Endodermal cell (in vitro differentiated cells): ENCODE measurements at places on chromosomes 16 and 17. TPM values are rescaled to one million over a fixed set of nuclear protein-coding genes. Genes with fewer than 3 reads are reported as not detected.
A peak's percentile ranks its signal among the peaks of the same experiment; 100 is the strongest.

Gene OTOA
- total RNA-seq = 0.09 to 0.15 TPM in 2 of 3 replicates, not detected in the other

Gene SEZ6L2
- total RNA-seq = 48.7 to 52.1 TPM (median 51.8 TPM) in 3 replicates

GRCh38 chr17:46012506-46013079 is 13.5 kb downstream of the STH start:
- DNase-seq = no peak

DNA sequence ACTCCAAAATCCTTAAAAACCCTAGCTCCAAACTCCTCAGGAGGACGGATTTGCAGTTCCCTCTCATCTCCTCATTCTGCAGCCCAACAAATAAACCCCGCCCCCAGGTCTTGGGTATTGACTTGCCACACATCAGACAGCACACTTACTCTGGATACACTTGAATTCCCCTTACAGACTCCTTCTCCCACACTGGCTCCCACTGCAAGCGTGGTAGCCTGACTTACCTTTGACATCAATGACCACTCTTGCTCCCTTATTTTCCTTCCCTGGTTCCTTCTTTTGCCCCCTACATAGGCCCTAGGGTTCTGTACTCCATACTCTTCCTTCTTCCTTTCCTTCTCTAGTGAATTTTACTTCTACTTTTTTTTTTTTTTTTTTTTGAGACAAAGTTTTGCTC is 7.5 kb downstream of the RFFL start:
- DNase-seq = peak; percentile 74

GRCh38 chr17:62572488-62572887 is 55.0 kb upstream of the MRC2 start:
- no peak for DNase-seq

GRCh38 chr16:87412371-87412995 is 20.3 kb downstream of the MAP1LC3B start:
- DNase-seq = peak; percentile 13

DNA sequence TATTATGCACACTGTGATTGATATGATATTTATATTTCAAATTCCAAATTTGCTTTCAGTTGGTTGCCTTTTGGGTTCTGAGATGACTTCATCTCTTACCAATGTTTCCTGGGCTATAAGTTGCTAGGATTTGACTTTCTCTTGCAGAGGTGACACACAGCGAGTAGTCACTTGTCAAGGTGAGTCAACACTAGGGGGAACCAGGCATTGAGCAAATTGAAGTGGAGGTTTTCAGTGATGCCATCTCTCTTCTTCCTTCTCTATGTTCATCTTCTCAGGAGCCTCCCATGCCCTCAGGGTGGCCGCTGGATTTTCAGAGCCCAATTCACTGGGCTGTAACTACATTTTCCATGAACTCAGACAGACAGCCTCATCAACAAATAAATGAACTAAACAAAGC is 6.0 kb upstream of the CPD start:
- DNase-seq = no peak

GRCh38 chr16:66714062-66714461 is 17.5 kb upstream of the CMTM4 start:
- no peak for DNase-seq

DNA sequence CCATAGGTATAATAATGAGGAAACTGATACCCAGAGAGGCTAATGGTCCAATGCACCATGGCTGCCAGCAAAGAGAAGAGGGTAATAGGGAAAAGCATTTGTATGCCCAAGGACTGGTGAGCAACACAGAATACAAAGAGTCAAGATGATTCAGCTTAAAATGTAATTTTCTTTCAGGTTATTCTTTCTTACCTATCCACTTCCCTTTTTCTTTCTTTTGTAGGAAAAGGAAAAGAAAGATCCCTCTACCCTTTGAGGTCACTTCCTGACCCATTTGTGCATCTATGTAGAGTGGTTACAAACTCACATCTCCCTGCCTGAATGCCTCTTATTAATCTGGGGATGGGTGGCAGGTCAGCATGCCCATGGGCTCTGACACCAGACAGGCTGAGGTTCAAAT is 3.5 kb upstream of the PLCG2 start:
- DNase-seq = no peak

GRCh38 chr16:29790949-29791844 is 646 bp downstream of the KIF22 start:
- no peak for DNase-seq

GRCh38 chr17:14204084-14204483 is 32.6 kb downstream of the CDRT15 start:
- DNase-seq = no peak

GRCh38 chr17:70863436-70864248 is 694.3 kb downstream of the KCNJ2 start:
- no peak for DNase-seq

- no peak for DNase-seq
Observed at GRCh38 chr17:43043307-43043706, 18.3 kb downstream of the RND2 start.

GRCh38 chr16:30615358-30616091 is 5.3 kb upstream of the ZNF689 start:
- peak; percentile 96 for DNase-seq
